ENCODE measurements at places on chromosomes 6 and 20.
A peak's percentile ranks its signal among the peaks of the same experiment; 100 is the strongest.

GRCh38 chr20:58712806-58713731 is 20.5 kb downstream of the NPEPL1 start:
- DNase-seq, result no peak

DNA sequence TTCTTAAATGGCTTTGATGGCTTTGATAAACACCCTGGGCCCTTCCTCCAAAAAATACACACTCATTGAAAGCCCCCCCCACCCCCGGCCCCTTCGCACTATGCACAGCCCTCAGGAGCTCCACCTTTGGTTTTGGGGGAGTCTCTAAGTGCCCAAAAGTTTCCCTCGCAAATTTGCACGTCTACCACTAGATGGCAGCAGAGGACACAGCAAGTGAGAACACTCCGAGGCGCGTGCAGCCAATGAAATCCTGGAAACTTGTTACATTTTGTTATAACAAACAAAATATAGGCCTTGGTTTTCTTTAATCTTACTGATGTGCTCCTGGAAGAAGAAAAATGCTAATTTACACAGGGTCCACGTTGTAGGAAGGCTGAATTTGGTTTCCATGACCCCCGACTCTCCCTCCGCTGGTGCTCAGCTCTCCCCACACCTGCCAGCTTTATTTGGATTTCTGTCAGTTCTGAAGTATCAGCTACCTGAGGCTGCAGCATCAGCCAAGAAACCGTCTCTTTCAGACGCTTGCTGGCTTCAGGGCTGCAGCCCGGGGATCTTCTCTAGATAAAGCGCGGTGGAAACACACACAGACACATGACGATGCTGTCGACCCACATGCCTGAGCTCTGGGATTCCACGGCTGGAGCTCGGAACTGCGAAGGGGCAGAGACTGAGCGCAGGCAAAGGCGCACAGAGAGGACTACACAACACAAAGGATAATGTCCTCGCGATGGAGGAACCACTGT is 148.3 kb upstream of the RPS6KA2 start:
- DNase-seq, result peak; percentile 55

- DNase-seq, result no peak
Observed at GRCh38 chr6:85516168-85516567, 66.3 kb downstream of the NT5E start.

DNA sequence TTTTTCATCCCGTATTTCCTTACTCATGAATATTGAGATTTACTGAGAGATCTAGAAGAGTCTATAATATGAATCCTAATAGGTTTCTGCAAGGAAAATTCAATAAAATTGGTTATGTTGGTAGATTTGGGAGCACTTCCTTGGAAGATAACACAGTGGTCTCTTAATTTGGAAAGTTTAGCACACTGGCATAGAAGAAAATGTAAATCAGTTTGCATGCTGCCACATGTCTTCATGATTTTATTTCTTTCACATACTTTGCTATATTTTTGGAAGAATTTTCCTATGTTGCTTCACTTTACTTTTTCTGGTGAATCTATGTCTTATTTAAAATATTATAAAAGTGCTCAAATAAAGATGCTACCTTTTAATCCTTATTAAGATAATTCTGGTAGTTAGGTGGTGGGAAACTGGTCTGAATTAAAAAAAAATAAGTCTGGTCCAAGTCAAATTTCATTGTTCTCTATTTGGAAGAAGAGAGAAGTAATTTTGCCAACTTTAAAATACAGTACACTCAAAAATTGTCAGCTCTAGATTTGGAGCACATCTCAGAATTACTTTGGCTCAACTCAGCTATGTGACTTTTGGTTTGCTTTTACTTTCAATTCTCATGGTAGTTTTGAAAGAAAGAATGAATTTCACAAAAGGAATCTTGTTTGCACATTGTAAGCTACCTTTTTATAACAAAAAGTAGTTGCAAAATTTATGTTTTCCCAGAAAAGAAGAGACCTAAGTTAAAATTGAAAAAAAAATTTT is 197.3 kb downstream of the CENPW start:
- DNase-seq, result no peak

GRCh38 chr20:64080813-64081623 is 1.1 kb downstream of the OPRL1 start:
- no peak for DNase-seq

- no peak for DNase-seq
Observed at GRCh38 chr6:112480553-112480952, 133.4 kb downstream of the RFPL4B start.

GRCh38 chr6:136529710-136530109 is 20.5 kb downstream of the MAP7 start:
- no peak for DNase-seq

DNA sequence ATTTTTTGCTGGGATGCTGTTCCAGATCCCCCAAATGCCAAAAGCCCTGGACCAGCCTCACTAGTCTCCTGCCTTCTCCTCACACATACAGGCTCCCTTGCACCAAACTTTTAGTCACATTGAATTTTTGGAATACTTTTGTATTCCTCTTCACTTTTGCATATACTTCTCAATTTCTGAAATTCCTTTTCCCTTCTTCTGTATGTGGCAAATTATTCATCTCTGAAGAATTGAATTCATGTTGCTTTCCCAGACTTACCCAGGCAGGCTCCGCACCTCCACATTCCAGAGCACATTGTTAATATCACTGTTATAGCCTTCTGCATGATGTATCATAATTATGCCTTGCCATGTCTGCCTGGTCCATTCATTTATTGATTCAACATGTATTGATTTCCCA is 255.3 kb upstream of the POU3F2 start:
- no peak for DNase-seq

- DNase-seq, result no peak
Observed at GRCh38 chr20:53961527-53961926, 108.9 kb downstream of the BCAS1 start.

DNA sequence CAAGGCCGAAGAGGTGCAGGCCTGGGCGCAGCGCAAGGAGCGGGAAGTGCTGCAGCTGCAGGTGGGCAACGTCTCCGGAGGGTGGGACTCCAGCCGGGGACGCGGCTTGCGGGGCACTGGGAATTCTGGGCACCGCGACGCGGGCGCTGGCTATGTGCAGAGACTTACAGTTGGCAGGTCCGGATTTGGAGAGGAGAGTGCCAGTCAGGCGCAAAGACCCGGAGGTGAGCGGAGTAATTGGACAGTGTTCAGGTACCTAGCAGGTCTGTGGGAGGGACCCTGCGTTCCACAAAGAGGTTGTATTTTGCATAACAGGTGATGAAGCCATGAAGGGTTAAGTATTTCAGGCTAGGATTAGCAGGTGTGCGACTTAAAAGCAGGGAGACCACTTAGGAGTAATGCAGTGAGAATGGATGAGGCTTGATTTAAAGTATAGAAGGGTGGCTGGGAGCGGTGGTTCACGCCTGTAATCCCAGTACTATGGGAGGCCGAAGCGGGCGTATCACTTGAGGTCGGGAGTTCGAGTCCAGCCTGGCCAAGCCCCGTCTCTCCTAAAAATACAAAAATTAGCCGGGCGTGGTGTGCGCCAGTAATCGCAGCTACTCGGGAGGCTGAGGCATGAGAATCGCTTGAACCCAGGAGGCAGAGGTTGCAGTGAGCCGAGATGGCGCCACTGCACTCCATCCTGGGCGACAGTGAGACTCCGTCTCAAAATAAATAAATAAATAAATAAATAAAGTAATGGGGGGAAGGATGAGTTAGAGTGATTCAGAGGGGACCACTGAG is 1.0 kb downstream of the MRPS26 start:
- peak; percentile 24 for DNase-seq

- DNase-seq, result peak; percentile 73
Observed at GRCh38 chr20:50744143-50744792, 12.9 kb downstream of the PARD6B start.

DNA sequence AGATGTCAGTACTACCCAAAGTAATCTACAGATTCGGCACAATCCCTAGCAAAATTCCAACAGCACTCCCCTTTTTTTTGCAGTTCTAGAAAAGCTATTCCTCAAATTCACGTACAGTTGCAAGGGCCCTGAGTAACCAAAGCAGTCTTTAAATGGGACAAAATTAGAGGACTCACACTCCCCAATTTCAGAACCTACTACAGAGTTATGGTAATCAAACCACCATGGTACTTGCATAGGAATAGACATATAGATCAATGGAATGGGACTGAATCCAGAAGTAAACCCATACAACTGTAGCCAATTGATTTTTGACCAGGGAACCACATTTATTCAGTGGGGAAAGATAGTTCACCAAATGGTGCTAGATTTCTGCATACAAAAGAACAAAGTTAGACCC is 350.8 kb downstream of the CDKAL1 start:
- DNase-seq, result no peak

GRCh38 chr6:130293800-130294199 is 71.0 kb upstream of the SAMD3 start:
- DNase-seq, result peak; percentile 40

DNA sequence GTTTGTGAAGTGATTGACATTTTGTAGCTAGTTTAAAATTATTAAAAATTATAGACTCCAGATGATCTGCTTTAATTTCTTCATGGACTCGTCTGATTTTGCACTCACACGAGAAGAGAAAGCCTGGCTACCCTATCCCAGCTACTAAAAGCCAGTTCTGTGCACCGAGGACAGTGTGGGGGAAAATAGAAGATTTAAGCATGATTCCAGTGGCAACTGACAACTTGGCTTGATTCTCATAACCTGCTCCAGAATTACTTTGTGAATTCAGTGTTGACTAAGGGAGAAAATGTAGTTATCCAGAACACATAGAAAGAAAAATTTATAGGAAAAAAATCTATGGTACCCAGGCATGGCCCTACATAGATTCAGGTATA is 88.7 kb downstream of the SNAP25 start:
- no peak for DNase-seq

DNA sequence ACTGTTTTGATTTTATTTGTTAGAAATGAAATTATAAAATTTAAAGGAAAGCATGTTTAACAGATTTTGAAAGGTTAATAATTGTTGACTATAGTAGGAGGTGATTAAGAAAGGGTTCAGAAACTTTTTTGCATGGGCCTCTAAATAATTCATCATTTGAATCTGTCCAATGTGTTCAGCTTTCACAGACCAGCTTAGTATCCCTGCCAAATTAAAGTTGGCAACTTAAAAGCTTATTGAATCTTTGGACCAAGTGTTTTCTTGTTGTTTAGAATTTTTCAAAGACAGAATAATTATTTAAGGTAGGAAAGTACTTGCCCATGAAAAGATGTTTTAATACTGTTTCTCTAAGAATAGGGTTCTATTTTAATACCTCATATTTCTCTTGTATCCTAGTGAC is 466.0 kb downstream of the GJA1 start:
- no peak for DNase-seq

Data from Calu3 (cell line).